ENCODE measurements at places on chromosomes 5 and 9.

GRCh38 chr9:20984506-20984905 is 46.9 kb downstream of the HACD4 start:
- no peak for DNase-seq

DNA sequence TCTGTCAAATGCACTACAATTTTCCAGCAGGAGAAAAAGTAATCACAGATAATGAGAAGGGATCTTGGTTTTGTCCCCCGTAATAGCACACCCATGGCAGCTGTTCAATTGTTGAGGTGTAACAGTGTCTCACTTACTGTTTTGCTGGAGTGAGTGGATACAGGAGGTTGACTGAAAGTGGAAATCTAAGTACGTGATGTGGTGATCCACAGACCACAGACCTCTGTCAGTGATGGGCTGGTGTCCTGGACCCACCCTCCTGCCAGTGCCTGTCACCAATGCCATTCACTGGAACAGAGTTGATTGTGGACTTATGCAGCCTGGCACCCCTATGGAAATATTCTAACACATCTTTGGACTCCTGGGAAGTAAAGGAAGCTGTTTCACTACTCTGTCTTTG is 261.7 kb downstream of the TRPM3 start:
- DNase-seq: no peak

DNA sequence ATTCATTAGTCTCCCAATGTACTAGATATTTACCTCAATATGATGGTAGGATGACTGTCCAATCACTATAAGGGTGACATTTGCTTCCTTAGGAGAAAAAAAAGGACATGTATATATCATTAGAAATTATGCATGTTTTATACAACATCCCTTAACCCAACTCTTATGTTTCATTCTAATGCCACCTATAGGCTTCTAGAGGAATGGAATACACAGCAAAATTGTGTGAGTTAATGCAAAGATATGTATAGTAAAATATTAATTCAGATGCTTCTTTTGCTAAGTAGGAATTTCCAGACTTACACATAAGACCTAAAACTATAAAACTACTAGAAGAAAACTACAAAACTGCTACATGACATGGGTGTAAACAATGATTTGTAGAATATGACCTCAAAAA is 3.5 kb downstream of the PRXL2C start:
- DNase-seq: peak; percentile 56

DNA sequence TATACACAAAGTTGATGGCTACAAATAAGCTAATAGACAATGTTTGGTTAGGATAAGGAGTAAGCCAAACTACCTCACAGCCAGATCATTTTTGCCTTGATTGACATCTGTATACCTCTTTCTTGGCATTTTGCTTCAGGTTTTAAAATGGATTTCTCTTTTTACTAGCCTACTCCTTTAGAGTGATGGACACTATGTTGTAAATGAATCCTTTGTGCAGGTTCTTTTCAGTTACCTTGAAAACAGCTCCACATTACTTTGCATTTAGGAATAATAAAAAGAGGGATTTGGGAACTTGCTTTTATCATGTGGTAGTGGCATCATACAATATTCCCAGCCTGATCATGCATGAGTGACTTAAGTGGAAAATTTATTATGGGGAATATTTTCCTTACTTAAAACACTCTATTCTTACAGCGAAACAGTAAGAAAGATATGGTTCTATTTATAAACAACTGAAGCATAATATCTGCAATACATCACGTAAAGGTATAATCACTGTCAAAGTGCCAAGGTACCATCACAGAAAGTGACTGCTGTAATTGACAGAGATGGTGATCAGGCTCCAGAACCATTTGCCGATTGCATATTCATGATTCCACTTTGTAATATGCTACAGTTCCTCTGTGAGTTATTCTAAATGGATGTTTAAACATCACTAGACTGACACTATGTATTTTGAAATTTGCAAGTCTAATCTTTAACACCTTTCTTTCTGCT is 327.0 kb downstream of the DMRTA1 start:
- DNase-seq: no peak

DNA sequence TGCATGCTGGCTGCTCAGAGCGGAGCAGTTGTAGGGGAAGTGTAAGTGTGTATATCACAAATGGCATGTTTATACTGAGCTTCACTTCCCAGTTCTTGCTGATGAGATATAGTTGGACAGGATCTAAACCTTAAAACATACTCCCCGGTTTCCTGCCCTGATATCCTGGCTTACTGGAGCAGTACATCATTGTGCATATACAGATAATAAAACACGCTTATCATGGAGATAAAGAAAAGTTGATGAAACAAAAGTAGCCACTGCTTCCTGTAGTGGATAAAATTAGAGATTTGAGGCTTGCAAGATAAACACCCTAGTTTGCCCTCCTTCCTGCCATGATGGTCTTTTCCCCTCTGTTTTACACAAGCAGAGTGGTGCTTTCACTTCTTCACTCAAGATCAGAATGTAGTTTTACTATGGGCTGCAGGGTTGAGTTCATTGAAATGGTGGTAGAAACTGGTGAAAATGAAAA is 15.0 kb downstream of the NPR3 start:
- DNase-seq: no peak

DNA sequence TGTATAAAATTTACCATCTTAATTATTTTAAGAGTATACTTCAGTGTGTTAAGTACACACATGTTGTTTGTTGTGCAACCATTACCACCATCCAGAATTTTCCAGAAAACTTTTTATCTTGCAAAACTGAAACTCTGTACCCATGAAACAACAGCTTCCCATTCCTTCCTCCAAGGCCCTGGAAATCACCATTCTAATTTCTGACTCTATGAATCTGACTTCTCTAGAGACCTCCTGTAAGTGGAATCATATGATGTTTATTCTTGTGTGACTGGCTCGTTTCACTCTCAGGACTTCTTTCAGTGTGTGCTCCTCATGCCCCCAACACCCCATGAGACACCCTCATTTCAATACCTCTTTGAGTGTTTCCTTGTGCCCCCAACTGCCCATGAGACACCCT is 60.4 kb upstream of the COL15A1 start:
- no peak for DNase-seq

GRCh38 chr9:72855890-72856523 is 96.8 kb downstream of the ALDH1A1 start:
- no peak for DNase-seq

DNA sequence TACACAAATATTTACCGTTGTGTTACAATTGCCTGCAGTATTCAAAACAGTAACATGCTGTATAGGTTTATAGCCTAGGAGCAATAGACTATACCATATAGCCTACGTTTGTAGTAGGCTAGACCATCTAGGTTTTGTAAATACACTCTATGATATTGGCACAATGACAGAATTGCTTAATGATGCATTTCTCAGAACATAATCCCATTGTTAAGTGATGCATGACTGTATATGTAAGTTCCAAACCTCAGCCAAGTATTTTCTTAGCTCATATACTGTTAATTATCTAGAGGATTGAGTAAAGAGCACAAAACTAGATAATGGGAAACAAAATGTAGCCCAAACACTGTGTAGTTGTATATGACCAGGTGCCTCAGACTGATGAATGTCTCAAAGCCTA is 220.1 kb downstream of the ANXA1 start:
- DNase-seq: no peak

GRCh38 chr9:27117489-27118135 is 8.6 kb downstream of the TEK start:
- peak; percentile 91 for DNase-seq

DNA sequence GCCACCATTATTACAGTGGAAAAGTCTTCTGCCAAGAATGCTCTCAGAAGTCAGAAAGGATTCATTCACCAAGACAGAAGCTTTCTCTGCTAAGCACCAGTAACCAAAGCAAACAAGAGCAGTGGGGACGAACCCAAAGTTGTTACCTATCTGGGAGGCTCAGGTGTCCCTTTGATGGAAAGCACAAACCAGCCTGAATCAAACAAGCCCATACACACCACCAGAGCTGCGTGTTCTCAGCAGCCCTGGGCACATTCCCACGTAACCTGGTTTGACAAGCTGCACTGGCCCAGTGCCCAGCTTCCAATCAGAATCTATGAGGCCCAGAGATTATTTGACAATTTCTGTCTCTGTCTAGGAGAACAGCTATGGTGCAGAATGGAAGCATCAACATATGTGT is 252.6 kb downstream of the ACTL7B start:
- no peak for DNase-seq

DNA sequence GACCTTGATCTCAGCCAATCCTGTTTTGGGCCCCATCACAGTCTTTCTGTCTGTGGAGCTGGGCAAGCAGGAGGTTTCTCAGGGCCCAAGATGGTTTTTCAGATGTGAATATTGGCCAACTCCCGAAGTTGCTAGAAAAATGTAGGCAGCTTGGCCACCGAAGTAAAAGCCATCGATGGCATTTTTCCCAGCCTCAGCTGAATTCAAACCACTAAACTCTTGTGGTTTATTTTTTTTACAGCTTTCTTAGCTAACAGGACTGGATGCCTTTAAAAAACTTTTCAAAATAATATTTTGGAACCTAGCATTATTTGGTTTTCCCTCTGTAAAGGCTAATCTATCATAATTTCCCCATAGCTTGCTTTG is 102.5 kb upstream of the ERCC6L2 start:
- peak; percentile 67 for DNase-seq

GRCh38 chr9:3824581-3824980 is 298.8 kb upstream of the RFX3 start:
- no peak for DNase-seq

DNA sequence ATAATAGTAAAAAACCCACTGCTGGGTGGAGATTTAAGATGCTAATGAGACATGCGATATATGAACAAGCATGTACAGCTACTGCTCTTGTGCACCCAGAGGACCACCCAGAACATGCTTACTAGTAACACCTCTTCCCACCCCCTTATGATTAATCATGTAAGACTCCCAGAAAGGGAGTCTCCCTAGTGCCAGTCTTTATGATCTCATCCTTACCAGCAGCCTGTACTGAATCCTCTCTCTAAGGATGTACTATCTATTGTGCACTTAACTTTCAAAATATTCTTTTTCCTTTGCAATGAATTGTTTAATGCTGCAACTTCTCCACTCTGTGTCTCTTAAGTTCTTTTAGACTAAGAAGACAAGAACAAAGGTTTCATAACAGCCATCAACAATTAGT is 9.1 kb upstream of the MAT2B start:
- DNase-seq: peak; percentile 16

All from cardiac fibroblast (primary cell).